ENCODE measurements at places on chromosomes 5 and 9.
A peak's percentile ranks its signal among the peaks of the same experiment; 100 is the strongest.

- no peaks in the 10 kb centered on the region for H3K36me3 ChIP-seq
- no peaks in the 10 kb centered on the region for H3K27me3 ChIP-seq
- H3K4me3 ChIP-seq: no peak overlapping the region
- no peak overlapping the region for H3K27ac ChIP-seq
These were observed 171.3 kb downstream of the ACTL7B start for GRCh38 chr9:108684288-108685025.

DNA sequence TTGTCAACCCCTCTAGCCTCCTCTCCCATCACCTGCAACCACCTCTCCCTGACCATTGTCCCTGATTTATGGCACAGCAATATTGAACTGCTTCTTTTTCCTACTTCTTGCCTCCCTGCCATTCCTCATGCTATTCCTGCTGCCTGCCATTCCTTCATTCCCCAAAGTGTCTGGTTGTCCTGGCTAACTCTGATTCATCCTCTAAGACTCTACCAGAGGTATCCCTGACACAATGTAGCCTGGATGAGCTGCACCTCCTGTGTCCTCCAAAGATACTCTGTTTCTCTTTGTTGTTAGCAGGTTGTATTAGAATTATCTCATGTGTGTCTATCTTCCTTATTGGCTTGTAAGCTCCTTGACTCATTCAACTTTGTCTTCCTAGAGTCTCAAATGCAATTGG, 53.5 kb upstream of the PTPN3 start:
- H3K27me3 ChIP-seq: no peaks in the 10 kb centered on the region
- H3K4me3 ChIP-seq: no peak overlapping the region
- H3K36me3 ChIP-seq: no peaks in the 10 kb centered on the region
- peaks cover 4% of the 10 kb centered on the region for H3K4me1 ChIP-seq
- no peak overlapping the region for H3K27ac ChIP-seq

GRCh38 chr9:89734600-89735041, 129.8 kb downstream of the GADD45G start:
- H3K4me1 ChIP-seq: peaks cover 16% of the 10 kb centered on the region
- H3K27me3 ChIP-seq: no peaks in the 10 kb centered on the region
- H3K36me3 ChIP-seq: no peaks in the 10 kb centered on the region

DNA sequence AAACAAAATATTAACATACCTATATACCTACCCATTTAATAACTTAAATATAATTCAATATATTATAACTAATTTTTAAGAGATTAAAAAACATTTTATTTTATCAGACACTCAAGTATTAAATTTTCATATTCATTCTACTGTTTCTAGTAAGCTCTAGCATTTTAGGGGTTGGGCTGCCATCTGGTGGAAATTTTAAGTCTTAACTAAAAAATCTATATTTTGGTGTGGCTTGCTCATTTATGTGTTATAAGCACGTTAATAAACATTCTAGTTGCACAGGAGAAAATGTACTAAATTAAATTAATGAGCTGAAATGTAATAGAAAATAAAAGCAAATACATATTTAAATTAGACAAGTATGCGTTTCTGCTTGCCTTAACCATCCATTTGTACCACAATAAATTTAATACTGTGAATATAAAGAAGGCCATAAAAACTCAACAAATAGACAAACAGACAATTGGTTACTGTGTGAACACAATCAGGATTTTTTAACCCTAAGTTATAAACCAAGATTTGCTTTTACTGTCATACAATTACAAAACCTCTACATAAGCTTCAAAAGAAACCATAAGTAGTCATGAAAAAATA, 1728.3 kb upstream of the CDH9 start:
- H3K4me3 ChIP-seq: no peak overlapping the region
- H3K36me3 ChIP-seq: no peaks in the 10 kb centered on the region
- H3K27me3 ChIP-seq: no peaks in the 10 kb centered on the region
- peak; percentile 67 for DNase-seq
- H3K4me1 ChIP-seq: no peaks in the 10 kb centered on the region

GRCh38 chr5:180128671-180129261, 57.2 kb upstream of the RNF130 start:
- DNase-seq: no peak
- no peaks in the 10 kb centered on the region for H3K36me3 ChIP-seq
- no peak overlapping the region for H3K4me3 ChIP-seq
